ENCODE measurements at places on chromosomes 16 and 17. TPM values are rescaled to one million over a fixed set of nuclear protein-coding genes. Genes with fewer than 3 reads are reported as not detected.

DNA sequence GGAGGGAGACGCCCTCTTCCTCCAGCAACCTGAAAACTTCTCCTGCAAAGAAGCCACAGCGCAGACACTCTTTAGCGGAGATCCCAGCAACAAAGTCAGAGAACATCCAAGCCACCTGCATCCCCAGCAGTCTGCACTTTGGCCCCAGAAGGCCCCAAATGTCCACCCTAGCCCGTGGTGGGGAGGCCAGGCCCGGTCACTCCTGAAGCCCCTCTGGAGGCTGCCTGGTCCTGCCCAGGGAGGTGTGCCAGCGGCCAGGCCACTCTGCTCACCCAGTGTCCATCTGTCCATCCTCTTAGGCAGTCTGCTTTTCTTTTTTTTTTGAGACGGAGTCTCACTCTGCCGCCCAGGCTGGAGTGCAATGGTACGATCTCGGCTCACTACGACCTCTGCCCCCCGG is 5.4 kb downstream of the HAGHL start:
- DNase-seq, result no peak
- H3K4me1 ChIP-seq, result peaks cover 20% of the 10 kb centered on the region

KCTD19 gene
- not detected for total RNA-seq

DNA sequence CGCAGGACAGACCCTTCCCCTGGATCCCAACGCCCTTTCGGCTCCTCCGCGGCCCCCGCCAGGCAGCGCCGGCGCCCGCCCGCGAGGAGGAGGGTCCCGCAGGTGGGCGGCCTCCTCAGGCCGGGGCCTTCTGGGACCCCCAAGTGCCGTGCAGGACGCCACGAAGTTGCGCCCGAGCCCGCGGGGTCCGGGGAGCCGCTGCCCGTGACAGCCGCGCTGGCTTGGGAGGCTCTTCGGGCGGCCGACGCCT is 504 bp downstream of the ERN1 start:
- no peaks in the 10 kb centered on the region for H3K36me3 ChIP-seq
- peaks cover 27% of the 10 kb centered on the region for H3K4me1 ChIP-seq
- peak overlapping the region; percentile 99 for H3K27ac ChIP-seq
- no peak for DNase-seq
- H3K4me3 ChIP-seq, result peak overlapping the region; percentile 95
- H3K27me3 ChIP-seq, result no peaks in the 10 kb centered on the region

GRCh38 chr17:39724731-39725130 is 5.6 kb downstream of the MIEN1 start:
- no peaks in the 10 kb centered on the region for H3K27me3 ChIP-seq
- peaks cover 9% of the 10 kb centered on the region for H3K4me1 ChIP-seq
- no peak for DNase-seq
- H3K27ac ChIP-seq, result no peak overlapping the region
- peaks cover 79% of the 10 kb centered on the region for H3K36me3 ChIP-seq

DNA sequence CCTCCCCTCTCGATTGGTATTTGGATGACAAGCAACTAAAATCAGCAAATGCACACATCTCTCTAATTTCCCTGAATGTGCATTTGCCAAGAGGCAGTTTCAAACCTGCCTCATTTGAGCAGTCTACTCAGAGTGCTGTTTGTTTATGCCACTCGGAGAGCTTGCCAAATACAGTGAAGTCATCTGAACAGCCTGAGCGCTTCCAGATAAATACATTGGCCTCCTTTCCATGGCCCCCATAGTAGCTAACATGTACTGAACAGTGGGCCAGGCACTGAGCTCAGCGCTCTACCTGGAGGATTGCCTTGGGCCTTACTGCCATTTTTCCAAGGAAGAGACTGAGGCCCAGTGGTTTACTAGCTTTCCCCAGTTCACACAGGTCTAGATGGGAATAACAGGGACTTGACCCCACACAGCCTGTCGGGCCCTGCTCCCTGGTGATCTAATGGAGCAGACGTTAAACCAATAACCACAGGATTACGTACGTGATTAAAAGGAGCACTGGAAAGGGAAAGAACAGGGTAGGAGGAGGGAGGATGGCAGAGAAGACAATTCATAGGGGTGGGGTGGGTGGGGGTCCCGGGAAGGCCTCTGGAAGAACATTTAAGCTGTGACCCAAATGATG is 18.7 kb upstream of the ANKRD40CL start:
- no peaks in the 10 kb centered on the region for H3K36me3 ChIP-seq
- H3K27ac ChIP-seq, result peak overlapping the region; percentile 55
- DNase-seq, result no peak
- H3K27me3 ChIP-seq, result no peaks in the 10 kb centered on the region
- peaks cover 26% of the 10 kb centered on the region for H3K4me1 ChIP-seq

PRSS53 gene
- 2.3 TPM for total RNA-seq

DOC2B gene
- 12.2 TPM for total RNA-seq

DNA sequence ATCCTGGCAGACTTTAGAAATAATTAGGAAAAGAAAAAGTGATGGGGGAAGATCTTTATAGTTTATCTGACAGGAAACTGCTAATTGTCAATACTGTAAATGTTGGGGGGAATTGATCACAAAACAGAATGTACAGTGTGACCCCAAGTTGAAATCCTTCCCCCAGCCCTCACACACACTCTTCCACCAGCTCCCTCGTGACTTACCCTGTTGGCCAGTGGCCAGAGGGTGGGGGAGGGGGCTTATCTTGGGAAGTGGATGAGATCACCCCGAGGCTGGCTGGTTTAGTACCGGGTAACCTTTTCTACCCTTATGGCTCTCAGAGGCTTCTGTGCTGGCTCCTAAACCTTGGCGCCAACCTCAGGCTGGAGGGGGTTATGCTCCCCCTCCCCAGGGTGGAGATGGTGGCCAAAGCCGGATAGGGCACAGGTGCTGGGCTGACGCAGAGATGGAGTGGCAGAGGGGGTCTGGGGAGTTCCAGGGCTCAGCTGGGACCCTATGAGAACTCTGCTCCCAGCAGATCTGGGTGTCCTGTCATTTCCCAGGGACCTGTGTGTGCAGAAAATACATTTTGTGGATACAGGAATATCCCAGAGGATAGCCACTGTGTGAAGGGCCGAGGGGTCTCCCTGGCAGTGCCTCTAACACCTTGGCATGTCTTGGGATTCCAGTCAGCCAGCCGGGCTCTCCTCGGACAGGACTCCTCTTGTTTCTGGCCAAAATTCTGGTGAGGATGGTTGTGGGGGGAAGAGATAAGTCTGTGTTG is 18.6 kb downstream of the CDH16 start:
- no peak for DNase-seq
- H3K36me3 ChIP-seq, result no peaks in the 10 kb centered on the region
- no peaks in the 10 kb centered on the region for H3K27me3 ChIP-seq
- H3K4me1 ChIP-seq, result peaks cover 83% of the 10 kb centered on the region
- H3K27ac ChIP-seq, result peak overlapping the region; percentile 91

GRCh38 chr17:72411124-72411563 is 290.3 kb downstream of the SOX9 start:
- H3K36me3 ChIP-seq, result no peaks in the 10 kb centered on the region
- H3K27me3 ChIP-seq, result no peaks in the 10 kb centered on the region
- no peak overlapping the region for H3K27ac ChIP-seq
- H3K4me3 ChIP-seq, result no peak overlapping the region

NPIPA2 gene
- 0.99 TPM for total RNA-seq

Measured in esophagus muscularis mucosa (tissue), 4 donors.